Activated naive CD4-positive, alpha-beta T cell treated with Interleukin-2 at 50 U/mL for 16 hours (primary cell): ENCODE measurements at places on chromosomes 7 and 10.
A peak's percentile ranks its signal among the peaks of the same experiment; 100 is the strongest.

GRCh38 chr10:69911613-69912528, 110.2 kb downstream of the COL13A1 start:
- no peak for DNase-seq

DNA sequence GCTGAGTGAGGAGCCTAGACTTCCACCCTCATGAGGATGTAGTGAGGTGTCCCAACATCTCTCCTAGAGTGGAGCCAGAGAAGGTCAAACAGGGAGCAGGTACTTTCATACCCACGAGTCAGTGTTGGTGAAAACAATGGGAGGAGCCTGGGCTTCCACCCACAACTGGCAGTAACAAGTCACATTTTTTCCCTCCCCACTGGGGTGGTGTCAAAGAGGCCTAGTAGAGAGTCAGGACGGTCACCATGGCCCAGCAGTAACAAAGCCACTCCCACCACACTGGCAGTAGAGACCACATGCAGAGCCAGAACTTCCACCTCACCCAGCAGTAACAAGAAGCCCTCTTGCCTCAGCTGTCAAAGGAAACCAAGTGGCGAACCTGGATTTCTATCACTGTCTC, 280.2 kb upstream of the IMMP2L start:
- DNase-seq, result no peak

DNA sequence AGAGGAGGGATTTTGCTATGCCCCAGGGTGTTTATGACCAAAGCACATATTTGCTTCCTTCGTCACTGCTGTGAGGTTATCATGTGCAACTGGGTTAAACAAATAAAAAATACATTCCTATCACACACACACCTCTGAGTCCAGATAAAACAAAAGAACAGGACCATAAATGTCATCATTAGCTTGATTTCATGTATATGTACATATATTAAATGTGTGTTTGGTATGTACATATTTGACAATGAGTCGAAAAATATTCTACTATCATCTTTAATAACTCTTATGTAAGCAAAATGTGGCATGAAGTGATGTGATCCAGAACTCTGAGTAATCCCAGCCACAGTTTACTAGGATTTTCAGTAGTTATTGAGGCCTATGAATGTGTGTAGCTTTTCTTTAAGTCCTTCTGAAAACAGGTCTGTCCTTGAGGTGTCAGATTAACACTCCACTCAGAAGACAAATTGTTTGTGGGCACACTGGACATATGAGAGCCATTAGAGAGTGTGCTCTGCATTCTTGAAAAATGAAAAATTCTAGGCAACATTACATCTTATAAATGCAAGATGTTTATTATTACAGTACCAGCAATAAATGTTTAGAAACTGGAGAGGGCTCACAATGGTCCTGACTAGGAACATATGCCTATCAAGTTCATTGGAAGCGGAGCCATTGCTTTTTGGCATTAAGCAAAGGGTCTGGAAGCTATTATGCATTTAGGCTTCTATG, 335.1 kb upstream of the SEMA3A start:
- no peak for DNase-seq

GRCh38 chr10:113525713-113526112, 27.1 kb upstream of the HABP2 start:
- DNase-seq, result no peak

- no peak for DNase-seq
These were observed 158.4 kb upstream of the NAMPT start for GRCh38 chr7:106443156-106443555.

- no peak for DNase-seq
These were observed 87.4 kb downstream of the APBB1IP start for GRCh38 chr10:26525586-26525985.

DNA sequence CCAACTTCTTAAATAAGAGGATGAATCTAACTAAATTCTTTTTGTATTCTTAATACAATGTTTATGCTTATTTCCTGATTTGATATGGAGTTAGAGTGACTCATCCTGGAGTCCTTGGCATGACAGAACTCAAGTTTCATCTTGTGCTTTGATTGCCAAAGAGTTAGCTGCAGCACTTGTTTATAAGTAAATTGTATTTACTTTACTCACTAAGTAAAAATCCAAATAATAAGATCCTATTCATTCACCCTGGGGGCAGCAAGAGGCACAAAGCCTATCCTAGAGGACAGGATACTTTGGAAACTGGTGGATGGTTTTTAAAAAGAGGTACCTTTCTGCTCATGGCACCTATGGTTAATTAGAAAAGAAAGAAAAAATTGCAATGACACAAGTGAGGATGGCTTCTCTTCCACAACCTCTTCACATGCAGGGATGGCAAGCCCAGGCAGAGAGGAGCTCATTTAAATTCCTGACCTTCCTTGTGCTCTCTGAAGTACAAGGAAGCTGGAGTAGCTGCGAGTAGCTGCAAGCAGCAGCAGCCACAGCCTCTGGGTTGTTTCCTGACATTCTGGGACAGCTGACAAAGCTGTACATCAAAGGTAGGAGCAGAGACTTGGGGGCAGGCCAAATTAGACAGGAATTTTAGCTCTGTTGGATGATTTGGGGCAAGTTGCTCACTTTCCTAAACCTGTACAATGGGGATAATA, 28.5 kb upstream of the CROT start:
- no peak for DNase-seq

DNA sequence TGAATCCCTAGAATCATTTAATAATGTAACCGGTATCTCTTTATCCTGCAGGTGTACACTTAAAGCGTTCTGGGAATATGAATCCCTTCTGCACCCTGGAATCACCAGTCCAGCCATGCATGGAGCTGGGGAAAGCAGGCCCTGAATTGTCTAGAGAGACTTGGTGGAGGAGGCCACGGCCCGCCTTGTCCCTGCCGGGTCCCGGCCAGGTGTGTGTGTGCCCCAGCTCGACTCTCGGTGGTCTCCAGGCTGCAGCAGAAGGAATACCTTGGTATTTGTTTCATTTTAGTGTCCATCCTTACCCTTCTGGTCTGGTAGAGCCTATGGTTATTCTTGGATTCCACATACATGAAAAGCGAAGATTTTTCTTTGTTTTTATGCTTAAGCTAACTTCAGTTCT, 58.1 kb downstream of the PRPF18 start:
- DNase-seq, result no peak

DNA sequence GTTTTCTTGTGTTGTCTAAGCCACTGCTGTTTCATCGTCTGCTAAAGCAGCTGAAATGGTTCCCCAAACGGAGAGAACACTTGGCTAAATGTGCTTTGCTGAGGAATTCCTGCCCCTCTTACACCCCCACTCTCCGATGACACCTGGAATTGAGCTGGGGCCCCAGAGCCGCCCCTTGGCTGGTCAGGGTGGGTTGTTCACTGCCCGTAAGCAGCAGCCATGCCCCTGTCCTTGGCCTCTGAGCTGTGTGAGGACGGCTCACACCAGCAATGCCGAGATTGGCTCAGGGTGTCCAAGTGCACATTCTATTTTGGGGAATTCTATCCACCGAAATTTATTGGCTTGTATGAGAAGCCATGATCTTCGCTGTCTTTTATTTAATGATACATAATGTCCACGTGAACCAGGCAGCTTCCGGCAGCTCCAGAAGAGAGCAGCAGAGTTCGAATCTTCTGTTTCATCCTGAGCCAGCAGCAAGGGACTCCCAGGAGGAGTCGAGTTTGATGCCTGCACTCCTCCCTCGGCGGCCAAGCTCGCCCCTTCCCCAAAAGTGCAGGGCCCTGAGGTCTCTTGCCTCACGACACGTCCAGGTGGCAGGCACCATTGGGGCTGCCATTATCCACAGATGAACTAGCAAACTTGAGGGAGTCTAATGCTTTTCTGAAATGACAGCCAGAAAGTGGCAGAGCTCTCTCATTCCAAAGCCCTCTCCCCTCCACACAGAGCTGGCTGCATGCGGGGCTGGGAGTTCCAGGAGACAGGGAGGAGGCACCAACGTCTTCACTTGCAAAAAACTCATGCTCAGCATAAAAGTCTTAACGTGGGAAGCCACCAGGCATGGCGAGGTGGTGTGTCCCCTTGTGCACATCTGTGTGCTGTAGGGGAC, 114.0 kb downstream of the WDR37 start:
- no peak for DNase-seq

DNA sequence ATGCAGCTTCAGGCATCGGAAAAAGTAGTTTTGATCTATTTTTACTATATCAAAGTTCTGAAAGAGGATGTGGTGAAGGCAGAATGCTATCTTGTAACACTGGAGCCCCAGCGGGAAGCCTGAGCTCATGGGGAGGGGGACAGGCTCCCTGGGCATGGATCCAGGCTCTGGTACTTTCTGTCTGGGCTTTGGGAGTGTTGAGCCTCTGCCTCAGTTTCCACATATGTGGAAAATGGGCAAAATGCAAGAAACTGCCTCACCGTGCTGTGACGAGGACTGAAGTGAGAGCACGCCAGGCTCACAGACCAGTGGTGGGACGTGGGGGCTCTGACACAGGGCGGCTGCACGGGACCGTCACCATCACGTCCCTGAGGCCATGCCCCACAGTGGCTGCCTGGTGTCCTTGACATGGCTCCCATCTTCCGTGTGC, 182.9 kb upstream of the SHH start:
- DNase-seq, result no peak

DNA sequence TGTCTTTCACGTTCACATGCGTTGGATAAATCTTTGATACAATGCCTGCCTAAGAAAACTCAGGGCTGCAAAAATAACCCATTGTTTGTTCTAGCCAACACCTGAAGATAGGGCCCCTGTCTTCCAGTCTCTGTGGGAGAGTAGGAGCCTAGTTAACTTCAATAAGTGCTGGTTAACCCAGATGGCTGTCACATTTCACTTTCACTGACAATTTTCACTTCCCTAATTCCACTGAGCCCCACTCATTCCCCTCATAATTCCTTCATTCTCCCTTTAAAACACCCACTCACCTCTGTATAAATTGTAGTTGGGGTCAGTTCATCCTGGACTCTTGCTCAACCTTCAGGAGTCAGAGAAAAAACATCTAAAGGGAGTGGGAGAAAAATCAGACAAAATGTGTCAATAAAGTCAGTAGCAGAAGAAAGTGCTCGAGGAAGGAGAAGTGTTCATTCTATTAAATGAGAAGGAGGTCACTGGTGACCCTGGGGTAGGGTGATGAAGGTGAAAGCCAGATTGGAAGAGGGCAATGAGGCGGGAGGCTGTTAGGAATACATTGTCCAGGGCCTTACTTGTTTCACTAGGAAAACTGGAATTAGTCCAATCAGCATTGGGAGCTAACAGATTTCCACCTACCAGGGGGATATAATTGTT, 51.2 kb upstream of the ABI1 start:
- DNase-seq, result no peak

DNA sequence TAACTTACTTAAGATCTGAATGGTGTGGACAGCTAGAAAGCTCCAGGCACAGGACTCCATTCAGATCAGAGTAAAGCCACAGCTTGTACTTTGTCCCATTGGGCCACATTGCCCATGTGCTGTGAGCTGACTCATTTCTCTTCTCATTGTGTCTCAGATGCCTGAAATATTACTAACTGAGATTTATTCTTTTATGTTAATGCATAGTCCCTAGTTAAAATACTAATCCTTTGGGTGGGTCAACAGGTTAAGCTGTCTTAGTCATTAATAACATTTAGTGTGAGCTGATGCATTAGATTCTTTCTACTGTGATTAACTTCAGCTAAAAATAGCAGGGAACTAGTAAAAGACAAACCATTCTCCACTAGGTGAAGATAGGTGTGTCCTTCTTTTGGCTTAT, 104.7 kb upstream of the ARMC3 start:
- DNase-seq, result no peak

DNA sequence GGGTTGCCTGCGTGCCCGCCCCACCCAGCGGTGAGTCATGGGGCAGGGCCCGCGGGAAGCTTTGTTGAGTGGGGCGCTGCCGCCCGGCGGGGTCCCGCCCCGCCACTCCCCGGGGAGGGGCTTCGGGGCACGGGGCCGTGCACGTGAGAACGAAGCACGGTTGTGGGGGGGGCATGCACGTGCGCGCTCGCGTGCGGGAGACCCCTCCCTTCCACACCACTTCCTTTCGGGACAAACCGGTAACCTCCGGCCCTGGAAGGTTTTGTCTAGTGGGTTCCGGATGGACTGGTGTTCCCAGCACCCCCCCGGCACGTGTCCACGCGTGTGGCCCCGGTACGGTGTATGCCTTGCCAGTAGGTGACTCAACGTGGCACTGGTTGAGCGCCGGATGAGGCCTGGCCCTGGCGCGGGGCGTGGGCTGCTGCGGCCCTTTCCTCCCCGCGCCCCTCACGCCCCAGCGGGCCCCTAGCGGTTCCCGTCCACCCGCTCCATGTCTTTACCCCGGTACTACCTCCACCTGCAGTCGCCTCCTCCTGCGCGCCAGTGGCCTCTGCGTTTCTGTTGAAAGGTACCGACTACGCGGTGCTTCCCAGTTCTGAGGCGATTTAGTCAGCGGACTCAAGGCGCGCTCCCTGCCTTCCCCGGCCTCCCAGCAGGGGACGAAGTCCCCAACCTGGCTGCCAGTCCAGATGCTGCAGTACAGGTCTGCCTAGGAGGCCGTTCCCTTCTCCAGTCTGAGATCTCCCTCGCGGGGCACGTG, 3.1 kb downstream of the ADIRF start:
- peak; percentile 89 for DNase-seq

- DNase-seq, result no peak
These were observed 90.2 kb downstream of the IPMK start for GRCh38 chr10:58177362-58177947.

DNA sequence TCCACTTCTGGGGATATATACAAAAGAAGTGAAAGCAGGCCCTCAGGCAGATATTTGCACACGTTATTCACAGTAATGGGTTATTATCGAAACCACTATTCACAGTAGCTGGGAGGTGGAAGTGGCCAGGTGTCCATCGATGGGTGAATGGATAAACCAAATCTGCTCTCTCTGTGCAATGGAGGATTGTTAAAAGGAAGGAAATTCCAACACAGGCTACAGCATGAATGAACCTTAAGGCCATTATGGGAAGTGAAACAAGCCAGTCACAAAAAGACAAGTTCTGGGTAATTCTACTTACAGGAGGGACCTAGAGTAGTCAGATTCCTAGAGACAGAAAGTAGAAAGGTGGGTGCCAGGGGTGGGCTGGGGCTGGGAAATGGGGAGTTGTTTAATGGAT, 48.5 kb upstream of the BHLHA15 start:
- DNase-seq, result no peak

GRCh38 chr7:105707967-105708762, 126.9 kb upstream of the EFCAB10 start:
- no peak for DNase-seq

DNA sequence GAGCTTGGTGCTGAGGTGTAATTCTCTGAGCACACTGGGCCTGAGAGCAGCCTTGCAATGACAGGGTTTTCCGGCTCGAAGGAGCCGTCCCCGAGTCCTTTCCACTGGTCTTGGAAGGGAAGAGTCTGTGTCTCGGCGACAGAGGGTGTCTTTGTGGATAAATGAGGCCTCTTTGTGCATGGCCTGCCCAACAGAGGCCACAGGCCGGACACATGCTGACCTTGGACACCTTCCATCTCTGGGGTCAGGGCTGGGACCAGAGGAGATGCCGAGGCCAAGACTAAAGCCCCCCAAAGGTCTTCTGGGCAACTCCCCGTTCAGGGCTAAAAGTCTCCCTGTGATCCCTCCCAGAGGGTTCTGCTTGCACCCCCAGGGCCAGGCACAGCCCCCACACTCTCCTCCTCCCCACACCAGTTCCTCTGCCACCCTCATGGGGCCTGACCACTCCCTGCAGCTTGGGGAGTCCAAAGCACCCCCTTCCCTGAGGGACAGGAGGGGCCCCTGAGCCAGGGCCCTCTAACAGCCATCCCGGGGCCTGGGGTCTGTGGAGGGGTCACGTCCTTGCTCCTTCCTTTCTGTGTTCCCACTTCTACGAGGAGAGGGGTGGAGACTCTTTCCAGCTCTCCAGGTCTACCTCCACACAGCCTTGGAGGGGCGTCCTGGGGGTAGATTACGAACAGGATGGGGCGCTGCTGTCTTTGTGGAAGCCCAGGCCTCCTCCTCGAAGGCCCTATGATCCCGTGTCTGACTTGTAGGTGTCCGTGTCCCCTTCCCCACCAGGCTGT, 130.6 kb upstream of the FAM20C start:
- DNase-seq, result no peak
